ENCODE measurements at places on chromosomes 1 and 21. TPM values are rescaled to one million over a fixed set of nuclear protein-coding genes. Genes with fewer than 3 reads are reported as not detected.

DNA sequence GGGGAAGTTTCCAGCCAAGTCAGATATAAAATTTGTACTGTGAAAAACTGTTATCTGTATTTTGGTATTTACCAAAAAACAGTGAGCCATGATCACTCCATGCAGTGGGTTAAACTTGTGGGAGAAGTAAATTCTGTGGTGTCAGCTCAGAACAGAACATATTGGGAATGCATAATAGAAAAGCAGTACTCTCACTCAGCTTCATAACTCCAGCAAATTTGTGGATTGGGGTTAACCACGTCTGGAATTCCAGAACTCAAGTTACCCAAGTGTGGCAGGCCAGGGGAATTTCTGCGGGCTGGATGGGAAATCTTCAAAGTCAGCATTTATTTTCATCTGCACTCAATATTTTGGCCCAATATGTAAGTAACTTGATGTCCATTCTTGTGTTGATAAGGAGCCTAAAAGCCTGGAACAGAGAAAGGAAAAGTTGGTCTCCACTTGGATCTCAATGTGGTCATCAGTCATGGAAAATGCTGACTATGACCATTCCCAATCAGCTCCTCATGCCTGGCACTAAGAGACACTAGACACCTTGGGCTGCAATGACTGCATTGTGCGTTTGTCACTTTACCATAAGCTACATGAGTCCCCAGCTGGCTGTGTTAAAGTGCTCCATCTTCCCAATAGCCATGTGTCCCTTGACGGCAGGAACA is 39.1 kb upstream of the ENAH start:
- DNase-seq = no peak

- DNase-seq = no peak
Measured at GRCh38 chr1:3735027-3735681, 17.1 kb upstream of the CCDC27 start.

- no peak for DNase-seq
Measured at GRCh38 chr1:198499588-198499987, 40.9 kb downstream of the ATP6V1G3 start.

DNA sequence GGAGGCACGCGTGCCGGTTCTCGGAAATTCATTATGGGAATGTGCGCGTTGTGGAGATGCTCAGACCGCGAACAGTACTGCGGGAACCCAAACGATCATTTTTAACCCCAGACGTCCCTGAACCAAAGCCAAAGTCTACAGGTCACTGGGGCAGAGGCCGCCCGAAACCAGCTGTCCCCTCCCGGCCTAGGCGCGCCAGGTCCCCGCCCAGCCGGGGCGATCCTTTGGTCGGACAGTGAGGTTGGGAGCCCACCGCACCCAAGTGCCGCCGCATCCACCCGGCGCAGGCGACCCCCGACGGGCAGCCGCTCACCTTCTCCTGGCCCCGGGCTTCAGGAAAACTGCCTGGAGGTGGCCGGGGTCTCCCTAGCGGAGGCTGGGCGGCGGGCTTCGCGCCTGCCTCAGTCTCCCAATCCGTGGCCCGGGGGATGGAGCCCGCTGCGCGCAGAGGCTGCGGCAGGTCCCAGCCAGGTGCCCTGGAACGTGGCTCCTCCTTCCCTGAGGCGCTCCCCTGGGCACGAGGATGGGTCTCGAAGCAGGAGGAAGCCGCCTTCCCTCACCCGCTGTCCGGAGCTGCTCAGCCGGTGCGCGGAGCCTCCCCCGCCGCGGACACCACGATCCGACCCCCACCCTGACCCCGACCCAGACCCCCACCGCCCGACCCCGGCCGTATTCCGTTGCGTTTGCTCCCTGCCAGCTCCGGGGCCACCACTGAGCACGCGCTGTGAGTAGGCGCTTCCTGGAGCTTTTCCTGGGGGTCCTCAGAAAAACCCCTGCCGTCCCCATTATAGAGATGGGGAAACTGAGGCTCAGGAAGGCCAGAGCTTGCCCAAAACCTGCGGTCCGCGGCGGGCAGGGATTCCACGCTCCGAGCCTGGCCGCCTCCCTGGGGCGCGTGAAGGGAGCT is 8.1 kb upstream of the SLX9 start:
- no peak for DNase-seq

The RHEX gene
- total RNA-seq = 2.8 TPM

DNA sequence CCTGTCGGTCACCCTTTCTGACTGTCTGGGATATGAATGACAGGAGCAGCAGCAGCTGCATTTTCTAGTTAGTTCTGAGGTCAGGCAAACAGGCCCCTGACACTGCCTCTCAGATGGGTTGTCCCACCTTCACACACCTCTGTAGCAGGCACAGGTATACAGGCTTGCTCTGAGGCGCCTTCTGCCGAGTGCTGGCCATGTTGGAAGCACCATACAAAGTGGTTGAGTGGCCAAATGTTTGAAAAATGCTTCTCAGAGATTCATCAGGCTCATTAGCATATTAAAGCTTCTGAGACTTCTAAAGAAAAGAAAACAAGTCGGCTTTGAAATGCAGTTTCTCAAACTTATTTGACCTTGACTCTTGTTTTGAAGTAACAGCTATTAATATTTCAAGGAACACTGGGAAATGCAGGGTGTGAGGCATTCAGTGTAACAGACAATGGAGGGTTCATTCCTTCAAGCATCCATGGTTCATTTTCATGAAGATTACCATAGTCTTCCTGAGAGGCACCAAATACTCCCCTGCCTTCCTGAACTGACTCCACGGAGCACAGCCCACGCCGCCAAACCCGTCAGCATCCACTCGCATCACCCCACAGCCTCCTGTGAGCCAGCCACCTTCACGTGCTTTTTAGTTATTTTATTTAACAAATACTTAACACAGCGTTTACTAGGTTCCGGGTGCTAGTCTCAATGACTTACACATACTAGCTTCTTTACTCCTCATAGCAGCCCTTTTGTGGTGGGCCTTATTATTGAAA is 81.8 kb downstream of the KCNN3 start:
- no peak for DNase-seq

The SASS6 gene
- total RNA-seq = 5.6 TPM

The SH3BGR gene
- 2.2 TPM for total RNA-seq

- DNase-seq = no peak
Measured at GRCh38 chr1:175394739-175395138, 202.2 kb upstream of the KIAA0040 start.

The NAV1 gene
- 4.4 TPM for total RNA-seq

- DNase-seq = no peak
Measured at GRCh38 chr1:55212349-55213150, 2.6 kb downstream of the USP24 start.

DNA sequence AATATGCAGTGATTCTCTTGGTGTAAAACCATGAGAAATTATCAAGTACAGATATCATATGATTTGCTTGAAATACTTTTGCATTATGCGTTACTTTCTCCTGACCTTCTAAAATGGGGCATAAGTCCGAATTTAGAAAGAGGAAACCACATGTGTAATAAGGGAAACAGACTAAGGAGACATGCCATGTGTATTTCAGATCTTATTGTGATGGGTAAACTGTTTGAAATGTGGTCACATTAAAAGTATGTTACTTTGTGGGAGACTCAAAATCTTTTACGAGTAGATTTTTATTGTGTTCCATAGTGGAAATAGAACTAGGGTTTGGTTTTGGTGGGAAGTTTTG is 173.0 kb downstream of the NFIA start:
- DNase-seq = no peak
